Stimulated activated CD4-positive, alpha-beta T cell treated with anti-CD3 and anti-CD28 coated beads, Interleukin-15, amount 100 ng/mL, for 1 hour (primary cell): ENCODE measurements at places on chromosomes 6 and 20.
A peak's percentile ranks its signal among the peaks of the same experiment; 100 is the strongest.

DNA sequence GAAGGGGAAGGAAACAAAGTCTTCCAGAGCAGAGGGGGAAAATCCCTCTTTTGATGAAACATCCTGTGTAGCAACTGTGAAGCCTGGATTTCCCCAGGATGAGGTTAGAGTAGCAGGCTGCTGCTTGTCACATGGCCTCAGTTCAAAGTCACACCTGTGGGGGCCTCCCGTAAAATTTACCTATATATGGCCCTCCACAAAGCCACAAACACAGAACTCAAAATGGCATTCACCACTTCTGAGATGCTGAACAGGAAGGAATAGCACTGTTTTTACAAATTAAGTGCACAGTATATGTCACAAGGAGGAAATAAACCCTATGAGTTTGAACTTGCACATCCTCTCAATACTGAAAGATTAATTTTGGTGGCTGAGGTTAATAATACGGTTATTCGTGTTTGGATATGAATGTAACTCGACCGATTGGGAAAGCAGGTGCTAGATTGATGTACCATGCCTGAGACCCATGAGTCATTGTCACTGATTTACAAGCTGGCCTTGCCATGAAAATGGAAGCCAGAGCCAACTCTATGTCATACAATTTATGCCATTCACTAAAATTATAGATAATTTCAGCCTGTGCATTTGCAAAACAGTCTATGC, 70.6 kb downstream of the SGK1 start:
- DNase-seq = peak; percentile 35

DNA sequence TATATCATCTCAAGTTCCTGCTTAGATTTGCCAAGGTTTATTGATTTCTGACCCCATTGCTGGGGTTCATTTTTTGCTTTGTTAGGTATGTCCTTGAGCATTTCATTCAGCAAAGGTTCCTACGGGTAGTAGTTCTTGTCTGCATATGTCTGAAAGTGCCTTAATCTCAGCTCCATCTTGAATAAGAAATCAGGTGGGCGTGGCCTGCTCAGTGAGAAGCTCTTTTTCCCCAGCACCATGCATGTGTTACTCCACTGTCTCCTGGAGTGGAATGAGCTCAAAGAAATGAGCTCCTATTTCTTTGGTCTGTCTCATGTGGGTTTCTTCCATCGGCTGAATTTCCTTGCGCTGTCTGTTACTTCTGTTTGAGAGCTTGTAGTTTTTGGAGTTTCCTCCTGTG, 201.9 kb downstream of the QKI start:
- no peak for DNase-seq

- no peak for DNase-seq
Observed at GRCh38 chr6:11718463-11718862, 60.1 kb downstream of the ADTRP start.

DNA sequence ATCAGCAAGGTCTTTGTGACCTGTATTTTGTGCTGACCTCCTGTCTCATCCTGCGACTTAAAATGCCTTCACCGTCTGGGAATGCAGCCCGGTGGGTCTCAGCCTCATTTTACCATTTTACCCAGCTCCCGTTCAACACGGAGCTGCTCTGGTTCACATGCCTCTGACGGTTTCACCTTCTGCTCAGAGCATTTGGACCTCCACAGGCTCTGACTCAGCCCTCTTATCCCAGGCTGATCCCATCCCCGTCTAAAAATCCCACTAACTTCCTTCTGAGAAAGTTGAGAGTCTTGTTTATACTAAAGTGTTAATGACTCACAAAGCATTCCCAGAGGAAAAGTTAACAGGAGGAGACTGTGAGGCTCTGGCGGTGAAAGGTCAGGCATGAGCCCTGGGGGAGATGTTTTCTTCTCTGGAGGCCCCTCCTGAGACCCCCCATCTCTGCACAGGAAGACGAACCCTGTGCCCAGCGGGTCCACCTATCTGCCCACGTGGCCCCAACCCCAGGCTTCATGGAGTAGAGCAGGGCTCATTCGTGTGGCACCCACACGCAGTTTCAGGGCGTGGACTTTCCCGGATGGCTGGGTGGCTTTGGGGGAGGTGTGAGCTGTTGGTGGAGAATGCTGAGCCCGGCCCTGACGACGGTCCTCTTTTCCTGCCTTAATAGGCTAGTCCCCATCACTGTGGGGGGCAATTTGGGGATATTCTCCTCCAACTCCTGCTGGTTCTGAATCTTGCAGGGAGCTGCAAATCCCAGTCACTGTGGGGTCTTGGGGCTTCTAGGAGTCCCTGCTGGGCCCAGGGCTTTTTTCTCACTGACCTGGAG, 3.3 kb upstream of the BIRC7 start:
- DNase-seq = no peak

- no peak for DNase-seq
Observed at GRCh38 chr20:41086402-41087324, 50.7 kb upstream of the PLCG1 start.

DNA sequence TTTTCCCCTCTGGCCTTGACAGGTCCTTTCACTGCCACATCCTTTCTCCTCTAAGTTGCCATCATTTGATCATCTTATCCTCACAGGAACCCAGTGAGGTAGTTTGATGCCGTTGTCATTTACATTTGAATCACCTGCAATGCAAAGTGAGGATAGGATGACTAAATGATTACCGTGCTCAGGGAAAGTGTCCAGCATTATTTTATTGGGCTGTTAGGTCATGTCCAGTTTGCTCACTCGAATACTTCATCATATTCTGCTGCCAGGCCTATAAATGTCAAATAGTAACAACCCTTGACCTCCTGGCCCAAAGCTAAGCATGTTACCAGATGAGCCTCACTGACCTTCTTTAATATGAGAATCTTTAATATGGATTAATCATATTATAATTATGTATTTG, 1068.7 kb upstream of the FLRT3 start:
- DNase-seq = no peak

GRCh38 chr20:37522260-37523011, 1.4 kb downstream of the NNAT start:
- no peak for DNase-seq

DNA sequence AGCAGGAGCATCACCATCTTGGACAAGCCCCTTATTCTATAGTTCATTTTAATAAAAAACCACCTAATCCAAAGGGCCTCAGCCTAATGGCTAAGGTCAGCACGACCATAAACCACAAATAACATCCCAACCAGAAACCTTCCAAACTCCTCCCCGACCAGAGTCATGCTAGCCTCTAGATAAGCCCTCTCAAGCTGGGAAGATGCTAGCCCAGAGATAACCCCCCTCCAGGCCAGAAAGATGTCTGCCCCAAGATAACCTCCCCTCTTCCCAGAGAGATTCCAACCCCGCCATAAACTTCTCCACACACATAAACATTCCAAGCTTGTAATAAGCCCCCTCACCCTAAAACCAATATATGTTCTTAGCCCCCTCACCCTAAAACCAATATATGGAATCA, 38.5 kb upstream of the OR14J1 start:
- DNase-seq = no peak

DNA sequence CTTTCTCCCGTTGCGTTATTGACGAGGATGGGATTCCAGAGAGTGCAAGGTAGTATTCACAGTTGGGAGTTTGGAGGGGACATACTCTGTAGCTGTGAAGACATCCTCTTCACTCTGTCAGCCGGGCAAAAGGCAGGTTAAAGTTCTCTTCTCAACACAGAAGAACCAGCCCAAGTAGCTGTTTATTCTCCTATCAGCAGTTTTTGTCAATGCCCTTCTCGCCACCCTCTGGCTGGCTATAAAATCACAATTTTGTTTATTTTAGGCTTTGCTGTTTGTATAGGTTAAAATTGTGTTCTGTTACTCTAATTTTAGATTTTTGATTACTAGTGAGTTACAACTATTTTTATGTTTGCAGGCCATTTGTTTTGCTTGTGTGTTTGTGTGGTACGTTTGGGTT, 37.9 kb upstream of the MAS1 start:
- DNase-seq = no peak

GRCh38 chr20:5524896-5525295, 208.1 kb upstream of the PROKR2 start:
- no peak for DNase-seq

DNA sequence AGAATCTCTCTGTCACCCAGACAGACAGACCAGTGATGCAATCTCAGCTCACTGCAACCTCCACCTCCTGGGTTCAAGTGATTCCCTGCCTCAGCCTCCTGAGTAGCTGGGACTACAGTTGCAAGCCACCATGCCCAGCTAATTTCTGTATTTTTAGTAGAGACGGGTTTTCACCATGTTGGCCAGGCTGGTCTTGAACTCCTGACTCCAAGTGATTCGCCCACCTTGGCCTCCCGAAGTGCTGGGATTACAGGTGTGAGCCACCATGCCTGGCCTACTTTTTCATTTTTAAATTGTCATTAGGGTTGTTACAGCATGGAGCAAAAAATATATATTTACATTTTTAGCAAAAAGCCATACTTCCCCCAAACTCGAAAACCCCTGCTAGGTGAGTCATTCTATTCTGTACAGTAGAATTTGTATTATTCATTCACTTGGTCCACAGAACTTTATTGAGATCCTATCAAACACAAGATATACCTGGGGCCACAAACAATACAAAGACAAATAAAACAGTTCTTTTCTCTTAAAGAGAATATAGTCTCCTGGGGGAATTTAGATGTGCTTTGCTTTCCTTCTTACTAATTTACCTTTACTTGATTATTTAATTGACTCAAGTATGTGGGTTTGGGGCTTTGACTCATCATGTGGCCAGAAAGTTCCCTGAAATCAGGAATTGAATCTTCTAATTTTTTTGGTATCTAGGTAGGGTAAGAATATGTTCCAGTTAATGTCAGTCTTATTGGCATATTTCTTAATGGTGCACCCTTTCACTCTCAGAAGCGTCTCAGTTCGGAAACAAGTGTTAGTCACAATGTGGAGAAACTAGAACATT, 16.6 kb upstream of the CCND3 start:
- DNase-seq = no peak

DNA sequence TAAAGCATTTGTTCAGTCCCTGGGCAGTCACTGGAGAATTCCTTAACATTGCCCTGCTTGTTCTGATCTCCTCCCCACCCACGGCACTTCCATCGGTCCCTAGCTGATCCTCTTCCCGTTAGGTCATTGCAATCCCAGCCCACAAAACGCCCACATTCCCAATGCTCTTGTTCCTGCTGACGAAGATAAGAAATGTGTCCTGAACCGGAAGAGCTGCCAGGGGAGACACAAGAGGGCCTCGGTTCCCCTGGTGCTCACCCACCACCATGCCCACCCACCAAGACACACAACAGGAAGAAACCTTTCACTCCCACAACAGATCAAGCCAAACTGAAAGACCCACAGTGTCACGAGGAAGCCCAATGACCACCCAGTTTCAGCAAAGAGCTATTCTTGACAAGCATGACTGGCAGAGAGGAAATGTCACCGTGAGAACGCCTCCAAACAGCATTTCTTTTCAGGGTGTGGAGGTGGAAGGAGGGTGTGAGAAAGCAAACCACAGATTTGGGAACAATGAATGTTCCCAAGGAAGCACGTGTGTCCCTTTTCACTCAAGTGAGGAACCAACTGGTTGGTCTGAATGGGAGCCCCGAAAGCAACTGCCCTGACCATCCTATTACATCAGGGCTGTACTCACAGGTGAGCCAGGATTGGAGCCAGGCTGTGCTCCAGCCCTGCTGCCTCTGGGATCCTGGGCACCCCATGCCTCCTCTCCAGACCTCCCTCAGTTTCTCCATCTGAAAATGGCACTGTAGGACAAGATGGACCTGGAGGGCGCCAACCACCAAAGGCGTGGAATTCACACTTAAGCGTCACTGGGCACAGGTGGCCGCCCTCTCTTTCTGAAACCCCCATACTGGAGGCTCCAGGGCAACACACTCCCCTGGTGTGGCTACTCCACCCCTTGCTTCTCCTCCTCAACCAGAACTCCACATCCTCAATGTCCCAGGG, 97.5 kb downstream of the ZMYND8 start:
- DNase-seq = no peak

DNA sequence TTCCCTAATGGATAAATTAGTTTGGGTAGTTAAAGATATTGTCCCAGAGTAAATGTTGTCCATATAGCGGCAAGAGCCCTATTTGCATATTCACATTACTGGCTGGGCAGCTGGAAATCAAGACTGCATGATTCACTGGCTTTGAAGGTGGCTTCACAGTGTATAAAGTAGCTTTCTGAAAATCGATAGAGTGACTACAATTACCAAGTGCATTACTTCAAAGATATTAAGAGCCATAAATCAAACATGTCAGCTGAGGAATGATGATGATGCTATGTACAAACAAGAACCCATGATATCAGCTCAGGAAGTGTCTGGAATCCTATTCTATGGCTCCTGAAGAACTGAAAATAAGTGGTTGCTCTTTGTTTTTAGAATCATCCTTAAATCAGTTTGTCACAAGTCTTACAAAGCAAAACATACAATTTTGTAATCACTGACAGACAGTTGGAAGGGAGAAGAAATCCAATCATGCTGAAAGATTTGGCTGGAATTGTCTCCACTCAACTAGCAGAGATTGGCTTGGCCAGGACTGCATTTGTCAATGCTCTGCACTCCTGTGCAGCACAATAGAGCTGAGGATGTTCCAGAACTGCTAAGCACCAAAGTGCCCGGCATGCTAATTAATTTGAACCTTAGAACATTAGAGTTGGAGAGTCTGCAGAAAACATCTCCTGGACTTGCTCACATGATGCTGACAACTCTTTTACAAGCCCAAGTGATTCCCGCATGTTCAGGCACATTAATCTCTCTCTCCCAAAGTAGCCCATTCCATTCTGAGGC, 77.9 kb upstream of the B3GAT2 start:
- DNase-seq = no peak

GRCh38 chr20:22630701-22631100, 46.3 kb upstream of the FOXA2 start:
- DNase-seq = no peak

DNA sequence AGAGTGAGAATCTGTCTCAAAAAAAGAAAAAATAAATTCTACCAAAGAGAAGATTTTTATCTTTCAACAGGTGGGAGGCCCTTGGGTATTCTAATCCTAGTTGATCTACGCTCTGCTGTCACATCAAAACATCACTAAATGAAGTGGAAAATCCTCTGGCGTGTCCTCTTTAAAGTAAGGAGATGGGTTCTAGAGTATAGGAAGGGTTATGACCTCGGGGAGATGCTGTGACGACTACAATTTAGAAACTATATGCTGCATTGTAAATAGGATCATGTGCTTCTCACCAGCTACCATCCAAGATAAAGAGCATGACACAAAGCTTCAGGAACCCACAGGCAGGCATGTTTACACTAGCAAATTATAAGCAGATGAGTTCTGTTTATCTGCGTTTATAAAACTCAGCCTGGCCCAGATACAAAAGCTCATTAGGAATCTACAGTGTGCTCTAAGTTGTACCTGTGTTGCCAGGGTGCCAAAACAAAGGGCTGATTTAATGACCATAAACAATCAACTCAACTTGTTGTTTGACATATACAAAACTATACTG, 197.1 kb upstream of the PLN start:
- DNase-seq = no peak

GRCh38 chr6:52209770-52210169, 23.6 kb downstream of the IL17A start:
- DNase-seq = no peak

DNA sequence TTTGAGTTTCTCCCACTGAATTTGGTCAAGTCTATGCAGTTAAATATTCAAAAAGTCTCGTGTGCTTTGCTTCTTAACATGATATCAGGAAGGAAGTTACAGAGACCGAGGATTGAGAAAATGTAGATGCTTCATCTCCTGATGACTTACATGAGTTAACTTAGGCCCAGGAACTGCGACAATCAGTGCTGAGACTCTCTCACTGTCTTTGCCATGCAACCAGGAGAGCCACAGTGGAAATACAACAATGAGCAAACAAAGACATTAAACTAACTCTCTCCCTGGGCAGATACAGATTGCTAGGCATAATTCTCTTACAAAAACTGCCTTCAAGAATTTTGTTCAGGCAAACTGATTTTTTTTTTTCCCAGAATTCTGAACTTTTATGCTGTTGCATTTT, 440.6 kb upstream of the EPHA7 start:
- DNase-seq = no peak

GRCh38 chr6:52371656-52372191, 9.8 kb downstream of the PAQR8 start:
- DNase-seq = no peak
